WTC11 (cell line): ENCODE measurements at places on chromosomes 13 and 19.
A peak's percentile ranks its signal among the peaks of the same experiment; 100 is the strongest.

DNA sequence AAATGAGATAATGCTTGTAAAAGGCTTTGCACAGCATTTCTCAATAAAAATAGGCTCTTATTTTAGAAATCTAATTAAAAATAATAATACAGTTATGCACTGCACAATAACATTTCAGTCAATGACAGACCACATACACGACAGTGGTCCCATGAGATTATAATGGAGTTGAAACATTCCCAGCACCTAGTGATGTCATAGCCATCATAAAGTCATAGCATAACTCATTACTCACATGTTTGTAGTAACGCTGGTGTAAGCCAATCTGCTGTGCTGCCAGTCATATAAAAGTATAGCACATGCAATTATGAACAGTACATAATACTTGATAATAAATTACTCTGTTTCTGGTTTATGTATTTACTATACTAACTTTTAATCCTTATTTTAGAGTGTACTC lies 12.7 kb upstream of the SERPINE3 start:
- DNase-seq, result no peak

DNA sequence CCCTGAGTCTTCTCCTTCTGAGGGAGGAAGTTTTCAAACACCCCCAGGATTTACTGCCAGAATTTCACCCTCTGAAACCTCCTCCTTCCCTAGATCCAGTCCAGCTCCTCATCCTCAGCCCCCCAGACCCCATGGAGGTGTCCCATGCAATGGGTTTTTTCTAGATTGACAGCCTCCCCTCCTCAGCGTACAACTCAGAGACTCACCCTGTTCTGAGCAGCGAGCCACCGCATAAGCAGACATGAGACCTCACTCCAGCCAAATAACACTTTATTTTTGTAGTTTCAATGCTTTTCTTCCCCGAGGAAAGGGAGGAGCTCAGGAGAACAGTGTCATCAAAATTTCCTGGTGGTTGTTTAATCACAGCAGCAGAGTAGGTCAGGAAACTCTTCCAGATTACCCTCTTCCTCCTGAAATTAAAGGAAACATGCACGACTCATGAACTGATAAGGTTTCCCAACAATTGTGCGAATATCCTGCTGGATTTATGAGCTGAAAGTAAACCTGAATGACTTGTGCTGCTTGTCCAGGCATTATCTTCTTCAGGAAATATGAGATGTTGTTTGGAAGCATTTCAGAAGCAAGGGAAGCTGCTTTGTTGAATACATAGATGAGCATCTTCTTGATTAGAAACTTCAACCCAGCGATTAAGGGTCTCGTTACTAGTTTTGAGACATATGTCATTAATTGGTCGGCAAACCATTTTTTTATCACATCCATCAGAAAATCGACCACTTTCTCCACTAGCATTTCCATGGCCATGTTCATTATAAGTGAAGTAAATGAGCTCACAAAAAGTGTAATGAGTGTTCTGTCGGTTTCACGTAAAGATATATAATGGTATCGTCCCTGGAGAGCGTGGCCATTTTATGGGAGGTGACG lies 36.2 kb downstream of the ERICH4 start:
- no peak for DNase-seq

DNA sequence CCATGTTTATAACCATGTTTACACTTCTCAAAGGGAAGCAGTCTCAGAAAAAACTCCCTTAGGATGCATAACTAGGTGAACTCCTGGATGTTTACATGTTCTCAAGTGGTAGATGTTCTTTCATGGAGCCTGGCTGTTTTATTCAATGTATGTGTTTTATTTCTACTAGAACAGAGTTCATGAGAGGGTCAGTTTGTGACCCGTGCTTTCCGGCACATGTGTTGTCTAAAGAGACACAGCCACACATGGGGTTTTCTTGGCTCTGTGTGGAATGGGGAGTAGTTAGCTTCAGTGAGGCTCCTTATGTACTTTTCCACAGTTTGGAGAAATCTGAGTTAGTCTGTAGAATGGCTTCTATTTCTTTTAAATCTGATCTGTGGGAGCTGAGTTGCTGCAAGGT lies 60.9 kb downstream of the ATP8A2 start:
- DNase-seq, result no peak

GRCh38 chr19:34096020-34096915 lies 76.0 kb upstream of the LSM14A start:
- peak; percentile 16 for DNase-seq

DNA sequence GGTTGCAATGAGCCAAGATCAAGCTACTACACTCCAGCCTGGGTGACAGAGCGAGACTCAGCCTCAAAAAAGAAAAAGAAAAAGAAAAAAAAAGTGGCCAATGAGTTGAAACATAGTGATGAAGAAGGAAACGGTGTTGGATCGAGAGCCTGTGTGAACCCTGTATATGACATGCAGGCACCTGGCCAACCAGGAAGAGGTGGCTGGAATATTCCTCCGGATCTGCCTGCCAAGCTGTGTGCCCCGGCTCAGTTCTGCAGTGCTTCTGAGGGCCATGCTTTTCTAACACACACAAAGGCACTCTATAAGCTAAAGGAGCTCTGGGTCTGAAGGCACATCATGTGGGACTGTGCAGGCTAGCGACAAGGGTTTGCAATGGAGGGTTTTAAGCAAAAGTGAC lies 3.7 kb upstream of the ZNF444 start:
- DNase-seq, result no peak

- no peak for DNase-seq
Measured at GRCh38 chr19:17522988-17523872, 11.8 kb downstream of the PGLS start.
